ENCODE measurements at places on chromosomes 6 and 20. TPM values are rescaled to one million over a fixed set of nuclear protein-coding genes. Genes with fewer than 3 reads are reported as not detected.

RIPK1 gene
- total RNA-seq, result 24.9 TPM

MYB gene
- total RNA-seq, result 0.13 TPM

PLAGL1 gene
- total RNA-seq, result 105 TPM

DNA sequence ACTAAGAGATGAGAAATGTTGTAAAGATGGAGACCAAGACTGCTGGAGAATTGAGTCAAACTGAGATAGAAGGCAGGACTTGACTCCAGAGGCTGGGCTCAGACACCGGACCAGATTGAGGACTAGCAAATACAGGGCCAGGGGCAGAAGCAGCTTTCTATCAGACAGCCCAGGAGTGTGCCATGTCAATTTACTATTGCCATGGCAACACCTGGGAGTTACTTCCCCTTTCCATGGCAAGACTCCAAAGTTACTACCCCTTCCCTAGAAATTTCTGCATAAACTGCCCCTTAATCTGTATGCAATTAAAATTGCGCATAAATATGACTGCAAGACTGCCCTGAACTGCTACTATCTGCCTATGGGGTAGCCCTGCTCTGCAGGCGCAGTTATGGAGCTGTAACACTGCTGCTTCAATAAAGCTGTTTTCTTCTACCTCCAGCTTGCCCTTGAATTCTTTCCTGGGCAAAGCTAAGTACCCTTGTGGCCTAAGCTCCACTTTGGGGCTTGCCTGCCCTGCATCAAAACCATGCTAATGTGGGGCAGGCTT lies 90.1 kb upstream of the EDN1 start:
- H3K4me3 ChIP-seq, result no peak overlapping the region
- H3K36me3 ChIP-seq, result no peaks in the 10 kb centered on the region
- H3K27ac ChIP-seq, result no peak overlapping the region
- DNase-seq, result no peak
- no peaks in the 10 kb centered on the region for H3K27me3 ChIP-seq

DNA sequence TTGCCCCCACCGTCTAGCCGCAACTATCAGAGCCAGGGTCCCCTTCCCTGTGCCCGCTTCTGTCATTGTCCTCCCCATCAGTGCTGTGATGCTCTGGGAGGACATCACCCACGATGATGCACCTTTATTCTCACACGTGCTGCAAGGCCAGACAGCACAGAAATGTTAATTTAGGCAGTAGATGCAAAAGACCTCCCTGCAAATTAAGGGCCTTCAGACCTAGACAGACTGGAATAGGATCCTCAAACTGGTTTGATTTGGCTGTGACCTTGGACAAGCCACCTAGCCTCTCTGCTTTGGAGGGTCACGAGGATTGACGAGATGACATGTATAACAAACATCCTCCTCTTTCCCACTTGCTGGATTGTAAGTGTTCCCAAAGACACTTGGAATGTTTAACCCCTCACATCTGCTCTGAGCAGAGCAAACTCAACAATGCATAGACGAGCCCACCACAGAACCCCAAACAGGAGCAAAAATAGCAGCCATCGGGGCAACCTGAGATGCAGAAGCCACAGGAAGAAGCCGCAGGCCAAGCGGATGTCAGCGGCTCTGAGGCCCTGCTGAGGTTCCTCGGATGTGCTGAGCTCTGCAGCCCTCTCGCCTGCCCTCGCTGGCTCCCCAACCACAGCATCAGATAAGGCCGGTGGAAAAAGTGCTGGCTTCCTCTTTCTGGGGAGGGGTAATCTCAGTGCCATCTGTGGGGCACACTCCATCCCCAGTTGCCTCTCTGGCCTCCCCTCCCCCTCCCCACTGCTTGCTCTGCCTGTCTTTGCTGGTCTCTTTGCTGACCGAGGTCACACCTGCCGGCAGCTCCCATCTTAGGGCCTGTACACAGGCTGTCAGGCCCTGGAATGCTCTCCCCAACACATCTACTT lies 35.3 kb downstream of the TOX2 start:
- H3K4me3 ChIP-seq, result no peak overlapping the region
- H3K4me1 ChIP-seq, result peaks cover 2% of the 10 kb centered on the region
- peaks cover 13% of the 10 kb centered on the region for H3K27me3 ChIP-seq
- H3K27ac ChIP-seq, result no peak overlapping the region
- no peak for DNase-seq
- H3K36me3 ChIP-seq, result no peaks in the 10 kb centered on the region

GRCh38 chr6:21121636-21122136 lies 471.9 kb upstream of the SOX4 start:
- no peaks in the 10 kb centered on the region for H3K27me3 ChIP-seq
- H3K4me3 ChIP-seq, result no peak overlapping the region
- no peaks in the 10 kb centered on the region for H3K4me1 ChIP-seq
- peaks cover 2% of the 10 kb centered on the region for H3K36me3 ChIP-seq
- no peak for DNase-seq

GRCh38 chr6:106844930-106845329 lies 129.6 kb downstream of the CD24 start:
- DNase-seq, result no peak
- peaks cover 35% of the 10 kb centered on the region for H3K27me3 ChIP-seq
- no peaks in the 10 kb centered on the region for H3K36me3 ChIP-seq

- H3K27ac ChIP-seq, result peak overlapping the region; percentile 68
- H3K4me3 ChIP-seq, result no peak overlapping the region
- DNase-seq, result no peak
- no peaks in the 10 kb centered on the region for H3K27me3 ChIP-seq
- H3K36me3 ChIP-seq, result no peaks in the 10 kb centered on the region
- peaks cover 18% of the 10 kb centered on the region for H3K4me1 ChIP-seq
Observed at GRCh38 chr6:137862419-137863090, 4.5 kb upstream of the TNFAIP3 start.

DNA sequence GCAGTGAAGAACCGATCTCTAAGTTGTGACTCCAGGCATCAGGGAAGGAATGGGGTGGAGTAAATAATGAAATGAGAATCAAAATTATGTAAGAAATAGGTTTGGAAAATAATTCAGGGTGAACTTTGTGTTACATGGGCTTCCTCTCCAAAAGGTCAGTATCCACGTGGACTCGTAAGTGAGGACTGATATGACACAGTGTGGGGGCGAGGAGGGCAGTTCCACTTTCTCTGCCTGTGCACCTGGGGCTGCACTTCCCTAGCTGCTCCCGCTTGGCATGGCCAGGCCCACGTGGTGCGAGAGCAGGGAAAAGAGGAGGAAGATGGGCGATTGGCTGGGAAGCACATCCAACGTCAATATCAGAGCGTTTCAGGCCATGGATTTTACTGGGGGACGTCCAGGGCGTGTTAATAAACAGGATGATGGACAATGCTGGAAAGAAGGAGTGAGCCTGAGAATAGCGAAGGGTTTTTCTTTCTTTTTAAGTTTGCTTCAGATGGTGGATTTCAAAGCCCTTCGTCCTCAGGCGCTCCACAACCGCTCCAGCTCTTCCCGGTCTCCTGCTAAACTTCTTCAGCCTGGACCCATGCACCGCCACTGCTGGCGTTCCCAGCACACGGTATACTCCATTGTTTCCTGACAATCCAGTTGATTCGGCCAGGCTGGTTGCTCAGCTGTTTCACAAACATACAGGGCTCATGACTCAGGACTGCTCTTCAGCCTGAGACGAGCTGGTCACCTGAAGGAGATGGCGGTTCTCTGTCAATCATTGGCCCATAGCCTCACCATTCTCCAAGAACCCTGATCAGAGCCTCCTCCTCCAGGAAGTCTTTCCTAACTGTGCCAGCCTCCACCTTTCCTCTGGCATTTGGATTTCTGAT lies 11.8 kb downstream of the CCR6 start:
- no peaks in the 10 kb centered on the region for H3K4me1 ChIP-seq
- no peak overlapping the region for H3K27ac ChIP-seq
- peaks cover 13% of the 10 kb centered on the region for H3K27me3 ChIP-seq
- H3K4me3 ChIP-seq, result no peak overlapping the region
- no peak for DNase-seq
